ENCODE measurements at places on chromosomes 12 and 14.

DNA sequence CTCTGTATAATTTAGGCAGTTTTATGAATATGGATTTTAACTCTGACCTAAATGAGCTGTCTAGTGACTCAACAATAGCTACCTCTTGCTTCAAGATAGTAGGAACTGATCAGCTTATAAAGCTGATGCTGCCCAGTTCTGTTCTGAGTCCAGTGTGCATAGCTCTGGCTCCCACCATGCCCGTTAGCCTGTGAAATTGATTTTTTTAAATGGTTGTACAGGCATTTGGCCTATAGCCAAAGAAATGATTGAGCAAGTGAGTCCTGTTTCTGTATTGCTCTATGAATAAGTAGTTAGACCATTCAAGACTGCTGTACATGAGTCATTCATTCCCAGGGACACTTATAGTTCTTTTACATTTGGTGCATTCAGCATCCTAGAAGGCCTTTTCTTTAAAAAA is 36.4 kb downstream of the SAMD4A start:
- DNase-seq = no peak

DNA sequence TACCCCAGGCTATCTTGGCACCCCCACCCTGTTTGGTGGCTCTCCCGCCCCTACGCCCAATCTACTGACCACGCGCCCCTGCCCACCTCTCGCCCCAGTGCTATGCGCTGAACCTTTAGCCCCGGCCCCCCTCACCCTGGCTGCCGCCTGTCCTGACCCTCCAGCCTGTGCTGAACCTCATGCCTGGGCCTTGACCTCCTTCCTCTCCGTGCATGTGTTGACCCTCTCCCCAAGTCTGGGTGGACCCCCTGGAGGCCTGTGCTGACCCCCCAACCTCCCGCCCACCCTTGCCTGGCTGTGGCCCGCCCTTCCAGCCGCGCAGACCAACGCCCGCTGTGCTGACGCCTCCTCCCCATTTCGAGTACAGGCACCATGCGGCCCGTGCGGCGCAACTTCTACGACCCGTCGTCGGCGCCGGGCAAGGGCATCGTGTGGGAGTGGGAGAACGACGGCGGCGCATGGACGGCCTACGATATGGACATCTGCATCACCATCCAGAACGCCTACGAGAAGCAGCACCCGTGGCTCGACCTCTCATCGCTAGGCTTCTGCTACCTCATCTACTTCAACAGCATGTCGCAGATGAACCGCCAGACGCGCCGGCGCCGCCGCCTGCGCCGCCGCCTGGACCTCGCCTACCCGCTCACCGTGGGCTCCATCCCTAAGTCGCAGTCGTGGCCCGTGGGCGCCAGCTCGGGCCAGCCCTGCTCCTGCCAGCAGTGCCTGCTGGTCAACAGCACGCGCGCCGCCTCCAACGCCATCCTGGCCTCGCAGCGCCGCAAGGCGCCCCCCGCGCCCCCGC is 20.7 kb downstream of the DTX1 start:
- no peak for DNase-seq

GRCh38 chr14:21096978-21097635 is 1.3 kb downstream of the ZNF219 start:
- no peak for DNase-seq

DNA sequence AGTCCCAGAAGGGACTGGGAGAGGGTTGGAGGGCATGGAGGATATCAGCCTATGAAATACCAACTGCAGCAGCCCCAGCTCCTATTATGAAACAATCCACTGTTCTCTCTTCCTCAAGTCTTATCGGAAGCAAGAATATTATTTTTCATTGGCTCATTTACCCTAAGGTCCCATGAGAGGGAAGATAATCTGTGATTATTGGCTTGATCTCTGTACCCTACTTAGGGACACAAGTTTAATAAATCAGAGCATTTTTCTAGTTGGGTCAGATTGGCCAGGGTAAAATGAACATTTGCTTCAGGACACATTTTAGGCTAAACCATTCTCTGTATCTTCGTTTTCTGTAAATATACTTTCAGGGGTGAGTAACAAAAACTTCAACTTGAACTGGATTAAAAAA is 43.1 kb upstream of the GNG2 start:
- no peak for DNase-seq

DNA sequence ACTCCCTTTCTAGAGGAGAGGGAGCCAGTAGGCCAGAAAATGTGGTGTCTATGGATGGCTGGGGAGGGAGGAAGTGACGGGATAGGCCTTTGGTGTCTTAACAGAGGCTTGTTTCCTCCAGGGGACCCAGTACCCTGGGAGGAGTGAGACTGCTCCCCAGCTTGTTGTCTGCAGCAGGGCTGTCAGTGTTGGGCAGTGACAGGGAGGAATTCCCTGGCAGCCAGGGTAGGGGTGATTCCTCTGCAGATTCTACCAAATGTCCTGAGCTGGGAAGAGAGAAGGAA is 64.0 kb downstream of the GALNT16 start:
- no peak for DNase-seq

- DNase-seq = no peak
Observed at GRCh38 chr14:29098656-29099055, 332.1 kb downstream of the FOXG1 start.

DNA sequence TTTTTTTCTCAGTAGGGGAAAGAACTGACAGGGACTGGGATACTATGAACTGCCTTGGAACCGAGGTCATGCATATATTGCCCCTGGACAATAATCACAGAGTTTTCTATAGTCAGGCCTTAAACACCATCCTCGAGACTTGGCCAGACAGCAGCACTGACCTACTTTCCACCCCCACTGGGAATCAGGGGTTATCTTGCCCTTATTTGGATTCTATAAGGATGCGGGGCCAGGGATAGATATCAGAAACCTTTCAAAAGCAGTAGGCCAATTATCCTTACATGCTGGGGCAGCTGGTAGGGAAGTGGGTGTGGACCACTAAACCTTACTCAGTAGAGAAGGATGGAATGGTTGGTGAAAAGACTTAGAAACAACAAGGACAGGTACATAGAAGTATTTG is 2.0 kb downstream of the ZNF219 start:
- DNase-seq = no peak

DNA sequence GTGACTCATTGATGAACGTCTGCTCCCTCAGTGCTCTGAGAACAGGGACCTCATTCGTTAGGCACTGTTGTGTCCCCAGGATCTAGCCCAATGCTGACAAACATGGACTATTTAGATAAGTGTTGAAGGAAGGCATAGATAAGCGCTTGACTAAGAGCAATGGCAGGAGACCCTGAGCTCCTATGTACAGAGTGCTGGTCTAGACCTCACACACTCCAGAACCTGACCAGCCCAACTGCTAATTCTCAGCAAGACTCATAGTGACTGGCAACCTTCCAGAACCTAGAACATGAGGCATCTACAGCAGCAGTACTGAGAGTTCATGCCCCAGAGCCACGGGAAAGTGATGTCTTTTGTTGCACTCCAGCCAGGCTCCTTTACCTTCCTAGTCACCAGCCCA is 69.2 kb downstream of the CRACR2A start:
- no peak for DNase-seq

DNA sequence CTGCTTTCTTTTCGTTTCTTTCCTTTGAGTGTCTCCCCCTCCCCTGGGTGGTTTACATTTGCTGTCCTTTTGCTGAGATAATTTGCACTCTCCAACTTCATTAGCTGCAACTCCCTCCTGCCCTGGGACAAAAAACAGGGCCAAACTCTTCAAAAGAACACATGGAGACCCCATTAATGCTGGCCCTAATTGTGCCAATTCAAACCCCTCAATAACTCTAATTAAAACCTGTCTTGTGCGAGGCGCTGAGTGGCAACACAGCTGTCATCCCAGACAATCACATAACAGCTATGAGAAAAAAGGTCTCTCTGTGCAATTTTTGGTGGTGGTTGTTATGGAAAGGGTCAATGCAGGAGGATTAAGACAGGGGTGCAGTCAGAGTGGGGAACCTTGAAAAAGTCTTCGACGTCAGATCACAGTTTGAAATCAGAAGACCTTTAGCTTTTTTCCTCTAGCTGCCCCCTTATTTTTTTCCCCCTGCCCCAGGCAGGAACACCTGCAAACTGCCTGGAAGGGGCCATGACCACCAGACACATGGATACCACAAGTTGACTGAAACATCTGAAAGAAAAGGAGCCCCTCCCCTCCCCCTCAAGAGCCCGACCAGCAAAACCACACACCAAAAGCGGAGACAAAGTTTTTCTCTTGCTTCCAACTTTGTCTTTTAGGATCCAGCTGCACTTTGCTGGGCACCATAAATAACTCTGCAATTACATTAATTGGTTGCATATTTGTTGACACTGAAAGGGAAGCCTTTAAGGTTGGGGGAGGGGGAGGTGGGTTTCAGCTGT is 26.5 kb upstream of the SMOC1 start:
- no peak for DNase-seq

DNA sequence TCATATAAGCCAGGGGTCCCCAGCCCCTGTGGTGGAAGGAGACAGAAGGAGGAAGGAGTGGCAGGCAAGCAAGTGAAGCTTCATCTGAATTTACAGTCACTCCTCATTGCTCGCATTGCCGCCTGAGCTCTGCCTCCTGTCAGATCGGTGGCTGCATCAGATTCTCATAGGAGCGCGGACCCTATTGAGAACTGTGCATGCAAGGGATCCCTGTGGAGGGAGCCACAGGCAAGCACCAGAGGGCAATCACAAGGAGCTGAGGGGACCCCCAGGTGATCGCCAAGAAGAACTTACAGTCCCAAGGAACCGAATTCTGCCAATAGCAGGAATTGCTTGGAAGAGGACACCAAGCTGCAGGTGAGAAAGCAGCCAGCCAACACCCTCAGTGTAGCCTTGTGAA is 33.2 kb upstream of the VRK1 start:
- DNase-seq = no peak

DNA sequence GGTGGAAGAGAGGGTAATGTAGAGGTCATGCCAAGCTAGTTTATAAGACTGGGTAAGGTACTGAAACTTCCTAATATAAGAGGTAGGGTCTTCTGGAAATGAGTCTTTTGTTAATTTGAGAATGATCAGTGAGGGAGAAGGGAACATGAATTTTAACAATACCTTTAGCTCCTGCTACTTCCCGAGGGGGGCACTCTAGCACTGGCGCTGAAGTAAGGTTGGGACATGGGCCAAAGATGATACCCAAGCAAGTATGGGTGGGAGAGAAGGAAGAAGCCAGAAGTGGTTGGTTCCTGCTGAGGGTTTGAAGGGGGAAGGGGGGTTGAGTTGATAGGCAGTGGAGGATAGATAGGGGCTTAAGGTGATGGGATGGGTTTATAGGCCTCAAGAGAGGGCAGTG is 32.3 kb upstream of the RNASE1 start:
- DNase-seq = no peak

GRCh38 chr12:47591361-47591791 is 114.5 kb downstream of the RPAP3 start:
- DNase-seq = no peak

DNA sequence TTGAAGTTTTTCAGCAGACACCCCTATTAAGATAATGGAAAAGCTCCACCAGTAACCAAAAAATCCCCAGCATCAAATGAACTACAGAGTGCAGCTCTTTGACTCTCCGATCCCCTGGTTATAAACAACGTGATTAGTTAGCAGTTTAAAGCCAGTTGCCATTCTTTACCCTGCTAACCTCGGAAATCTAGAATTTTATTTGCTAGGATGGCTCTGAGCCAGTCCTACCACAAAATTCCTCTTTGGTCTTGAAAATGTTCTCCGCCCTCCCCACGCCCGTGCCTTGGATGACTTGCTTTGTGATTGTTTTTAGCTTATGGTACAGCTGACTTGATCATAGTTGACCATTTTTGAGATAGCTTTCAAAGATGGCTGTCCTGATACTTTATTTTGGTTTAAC is 1.2 kb downstream of the KLHDC2 start:
- no peak for DNase-seq

DNA sequence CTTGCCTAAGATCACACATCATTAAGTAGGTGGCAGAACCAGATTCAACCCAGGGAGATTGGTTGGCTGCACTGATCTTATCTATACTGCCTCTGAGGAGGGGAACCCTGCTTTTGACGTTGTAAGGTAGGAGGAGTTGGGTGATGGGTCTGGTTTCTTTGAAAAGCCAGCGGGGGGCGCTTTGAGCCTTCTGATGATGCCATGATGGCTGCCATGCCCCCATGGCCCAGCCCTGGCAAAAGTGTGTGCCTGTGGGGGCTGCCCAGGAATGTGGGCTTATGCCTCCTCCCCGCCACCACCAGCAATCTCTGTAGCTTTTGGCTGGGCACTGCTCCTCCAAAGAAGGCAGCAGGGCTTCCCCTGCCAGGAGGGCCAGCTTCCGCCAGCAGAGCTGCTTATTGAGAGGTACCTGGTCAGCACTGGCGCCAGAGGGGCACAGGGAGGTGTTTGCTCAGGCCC is 224.3 kb downstream of the SLC41A2 start:
- peak; percentile 23 for DNase-seq

- no peak for DNase-seq
Observed at GRCh38 chr14:103143506-103143905, 20.2 kb downstream of the TNFAIP2 start.

DNA sequence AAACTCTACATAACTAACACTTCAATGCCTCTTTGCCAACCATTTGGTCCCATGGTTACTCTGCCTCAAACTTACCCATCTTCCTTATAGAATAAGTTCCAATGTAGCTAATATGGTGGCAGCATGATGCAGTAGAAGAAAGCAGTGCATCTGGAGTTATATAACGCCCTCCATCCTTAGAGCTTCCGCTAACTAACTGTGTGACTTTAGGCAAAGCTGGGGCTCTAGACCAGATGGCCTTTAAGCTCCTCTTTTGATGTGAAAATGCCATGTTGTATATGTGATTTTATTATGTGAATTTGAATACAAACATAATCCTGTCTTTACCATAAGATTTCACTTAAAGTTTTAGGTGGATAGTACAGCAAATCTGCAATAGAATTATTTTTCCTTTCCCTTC is 6.1 kb downstream of the ABCD2 start:
- DNase-seq = no peak

GRCh38 chr12:6250343-6250742 is 50.1 kb downstream of the CD9 start:
- DNase-seq = no peak

DNA sequence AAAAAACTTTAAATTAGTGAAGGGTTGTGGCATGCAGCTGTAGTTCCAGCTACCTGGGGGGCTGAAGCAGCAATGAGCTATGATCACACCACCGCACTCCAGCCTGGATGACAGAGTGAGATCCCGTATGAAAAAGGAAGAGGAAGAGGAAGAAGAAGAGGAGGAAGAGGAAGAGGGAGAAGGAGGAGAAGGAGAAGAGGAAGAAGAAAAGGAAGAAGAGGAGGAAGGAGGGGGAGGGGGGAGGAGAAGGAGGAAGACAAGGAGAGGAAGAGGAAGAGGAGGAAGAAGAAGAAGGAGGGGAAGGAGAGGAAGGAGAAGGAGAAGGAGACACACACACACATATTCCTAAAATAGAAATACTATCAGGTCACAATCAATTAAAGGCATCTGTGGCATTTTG is 32.0 kb downstream of the RXYLT1 start:
- DNase-seq = no peak

GRCh38 chr12:76997011-76997780 is 68.2 kb downstream of the E2F7 start:
- DNase-seq = no peak

GRCh38 chr14:49106741-49107667 is 479.2 kb downstream of the RPS29 start:
- no peak for DNase-seq

DNA sequence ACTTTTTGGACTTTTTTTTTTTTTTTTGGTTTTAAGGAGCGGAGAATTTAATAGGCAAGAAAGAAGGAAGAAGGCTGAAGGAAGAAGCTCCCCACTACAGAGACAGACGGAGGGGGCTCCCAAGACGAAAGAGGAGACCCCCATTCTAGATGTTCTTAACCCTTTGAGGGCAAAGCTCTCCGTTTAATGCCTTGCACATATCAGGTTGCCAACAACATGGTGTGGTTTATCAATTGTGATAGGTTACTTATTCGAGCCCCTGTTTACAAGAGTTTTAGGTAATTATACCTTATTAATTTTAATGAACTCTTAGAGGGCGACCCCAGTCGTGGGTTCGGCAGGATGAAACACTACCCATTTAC is 1.2 kb upstream of the FBXO33 start:
- DNase-seq = no peak

All from CD4-positive, alpha-beta T cell (primary cell).